SK-N-MC (cell line): ENCODE measurements at places on chromosomes 6 and 20.

DNA sequence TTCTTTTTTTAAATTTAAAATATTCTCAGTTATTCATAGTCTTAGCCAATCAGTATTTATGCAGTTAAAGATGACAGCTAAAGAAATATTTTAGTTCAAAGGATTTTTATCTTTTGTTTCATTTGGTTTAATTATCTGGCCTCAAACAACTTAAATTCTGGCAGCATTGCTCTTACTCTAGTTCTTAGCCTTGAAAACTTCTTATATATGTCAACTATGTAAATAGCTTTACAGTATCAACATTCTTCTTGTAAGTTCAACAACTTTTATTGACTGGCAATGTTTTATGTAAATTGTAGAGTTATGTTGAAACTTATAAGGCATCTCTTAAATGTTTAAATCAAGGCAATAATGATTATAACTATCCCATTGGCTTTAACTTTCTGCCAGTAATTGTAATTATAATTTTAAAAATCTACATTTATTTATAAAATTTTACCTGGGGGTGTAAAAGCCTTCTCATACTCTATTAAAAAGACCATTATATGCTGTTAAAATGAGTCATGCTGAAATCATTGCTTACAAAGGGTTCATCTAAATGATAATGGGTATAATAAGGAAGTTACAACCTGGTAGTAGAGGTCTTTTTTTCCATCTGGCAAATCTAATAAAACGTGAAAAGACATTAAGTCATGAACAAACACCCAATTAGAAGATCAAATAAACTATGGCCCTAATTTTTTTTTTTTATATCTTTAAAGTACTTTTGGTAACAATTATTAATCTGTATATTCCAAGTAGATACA lies 45.8 kb upstream of the FAM184A start:
- DNase-seq: no peak

GRCh38 chr6:146990821-146991798 lies 213.1 kb upstream of the STXBP5 start:
- no peak for DNase-seq

GRCh38 chr6:18023891-18024290 lies 36.5 kb upstream of the KIF13A start:
- DNase-seq: no peak

GRCh38 chr6:129989396-129989795 lies 29.0 kb upstream of the L3MBTL3 start:
- DNase-seq: no peak

- no peak for DNase-seq
Measured at GRCh38 chr6:152022303-152022702, 214.8 kb downstream of the ESR1 start.

DNA sequence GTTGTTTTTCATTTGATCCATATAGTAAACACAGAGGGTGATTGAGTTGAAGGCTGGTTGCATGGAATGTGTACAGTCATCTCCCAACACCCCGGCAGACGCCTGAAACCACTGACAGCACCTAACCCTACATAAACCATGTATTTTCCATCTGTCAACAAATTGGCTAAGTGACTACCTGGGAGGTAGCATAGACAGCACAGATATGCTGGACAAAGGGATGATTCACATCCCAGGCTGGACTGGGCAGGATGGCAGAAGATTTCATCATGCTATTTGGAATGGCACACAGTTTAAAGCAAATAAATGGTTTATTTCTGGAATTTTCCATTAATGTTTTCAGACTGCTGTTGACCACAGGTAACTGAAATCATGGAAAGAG lies 4.4 kb upstream of the VIP start:
- DNase-seq: no peak

DNA sequence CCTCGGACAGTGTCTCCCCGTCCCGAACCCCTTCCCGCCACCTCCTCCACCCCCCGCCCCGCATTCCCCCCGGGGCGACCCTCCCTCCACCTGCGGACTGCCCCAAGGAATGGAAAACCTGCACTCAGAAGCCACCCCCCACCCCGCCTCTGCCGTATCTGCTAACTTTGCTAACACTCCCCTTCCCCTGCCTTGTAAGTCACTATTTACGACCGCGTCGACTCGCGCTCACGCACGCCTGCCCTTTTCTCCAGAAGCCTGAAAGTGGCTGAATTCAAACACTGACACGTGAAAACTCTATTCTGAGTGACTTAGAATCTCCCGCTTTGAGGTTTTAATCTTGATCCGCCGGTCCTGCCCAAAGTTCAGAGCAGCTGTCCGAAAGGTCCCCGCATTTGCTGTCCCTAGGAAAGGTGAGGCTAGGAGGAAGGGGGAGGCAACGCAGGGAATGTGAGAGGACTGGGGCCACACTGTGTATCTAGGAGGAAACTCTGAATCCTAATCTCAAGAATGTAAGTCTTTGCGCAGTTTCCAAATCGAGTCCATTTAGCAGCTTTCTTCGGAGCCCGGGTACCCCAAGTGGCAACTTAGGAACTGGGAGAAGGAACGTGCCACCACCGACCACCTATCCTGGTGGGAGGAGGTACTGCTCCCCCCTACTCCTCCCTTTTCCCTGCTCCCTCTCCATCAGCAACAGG lies 9.3 kb upstream of the POU3F2 start:
- no peak for DNase-seq

DNA sequence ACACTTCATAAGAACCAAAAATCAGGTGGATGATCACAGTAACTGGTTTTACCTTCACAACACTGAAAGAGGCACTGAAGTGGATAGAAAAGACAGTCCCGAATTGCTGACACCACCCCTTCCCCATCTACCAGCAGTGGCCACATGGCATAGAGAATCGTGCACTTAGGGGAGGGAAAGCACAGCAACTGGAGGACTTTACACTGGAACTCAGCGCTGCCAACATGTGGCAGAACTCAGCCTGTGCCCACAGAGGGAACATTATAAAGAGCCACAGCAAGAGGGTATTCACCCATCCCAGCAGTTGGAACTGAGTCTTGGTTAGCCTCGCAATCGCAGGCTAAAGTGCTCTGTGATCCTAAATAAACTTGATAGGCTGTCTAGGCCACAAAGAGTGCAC lies 6.5 kb upstream of the KIAA1586 start:
- no peak for DNase-seq

GRCh38 chr6:169960003-169960344 lies 208.6 kb downstream of the ERMARD start:
- DNase-seq: no peak

- DNase-seq: no peak
Measured at GRCh38 chr20:48656661-48657211, 171.1 kb downstream of the PREX1 start.

DNA sequence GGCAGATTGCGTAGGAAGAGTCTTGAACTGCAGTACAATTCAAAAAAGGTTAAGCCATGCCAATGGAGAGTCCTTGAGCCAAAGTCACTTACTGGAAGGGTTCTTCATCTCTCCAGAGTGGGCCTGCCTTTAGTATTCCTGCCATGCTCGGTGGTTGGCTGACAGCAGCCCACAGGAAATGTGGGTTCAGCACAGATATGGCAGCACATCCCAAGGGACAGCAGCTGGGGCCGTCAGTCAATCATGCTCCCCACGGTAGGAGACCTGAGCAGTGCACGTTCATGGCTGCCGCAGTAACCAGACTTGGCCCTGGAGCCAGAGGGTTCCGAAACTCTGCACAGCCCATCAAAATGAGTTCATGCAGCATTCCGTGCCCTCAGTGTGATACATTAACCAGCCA lies 63.6 kb upstream of the SIRPA start:
- DNase-seq: no peak

DNA sequence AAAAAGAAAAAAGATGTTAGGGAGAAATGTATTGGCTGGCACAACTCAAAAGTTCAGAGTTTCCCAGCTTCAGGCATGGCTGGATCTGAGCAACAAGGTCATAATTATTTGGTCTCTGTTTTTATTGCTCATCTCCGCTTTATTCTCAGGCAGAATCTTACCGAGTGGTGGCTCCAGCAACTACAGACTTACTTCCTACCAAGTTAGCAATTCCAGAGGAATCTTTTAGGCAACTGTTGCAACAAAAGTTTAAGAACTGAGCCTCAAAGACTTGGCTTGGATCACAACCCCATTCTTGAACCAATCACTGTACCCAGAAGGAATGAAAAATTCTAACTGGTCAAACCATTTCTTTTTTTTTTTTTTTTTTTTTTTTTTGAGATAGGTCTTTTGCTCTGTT lies 35.5 kb upstream of the NCOA3 start:
- no peak for DNase-seq

GRCh38 chr6:147177286-147177685 lies 26.9 kb upstream of the STXBP5 start:
- DNase-seq: no peak

DNA sequence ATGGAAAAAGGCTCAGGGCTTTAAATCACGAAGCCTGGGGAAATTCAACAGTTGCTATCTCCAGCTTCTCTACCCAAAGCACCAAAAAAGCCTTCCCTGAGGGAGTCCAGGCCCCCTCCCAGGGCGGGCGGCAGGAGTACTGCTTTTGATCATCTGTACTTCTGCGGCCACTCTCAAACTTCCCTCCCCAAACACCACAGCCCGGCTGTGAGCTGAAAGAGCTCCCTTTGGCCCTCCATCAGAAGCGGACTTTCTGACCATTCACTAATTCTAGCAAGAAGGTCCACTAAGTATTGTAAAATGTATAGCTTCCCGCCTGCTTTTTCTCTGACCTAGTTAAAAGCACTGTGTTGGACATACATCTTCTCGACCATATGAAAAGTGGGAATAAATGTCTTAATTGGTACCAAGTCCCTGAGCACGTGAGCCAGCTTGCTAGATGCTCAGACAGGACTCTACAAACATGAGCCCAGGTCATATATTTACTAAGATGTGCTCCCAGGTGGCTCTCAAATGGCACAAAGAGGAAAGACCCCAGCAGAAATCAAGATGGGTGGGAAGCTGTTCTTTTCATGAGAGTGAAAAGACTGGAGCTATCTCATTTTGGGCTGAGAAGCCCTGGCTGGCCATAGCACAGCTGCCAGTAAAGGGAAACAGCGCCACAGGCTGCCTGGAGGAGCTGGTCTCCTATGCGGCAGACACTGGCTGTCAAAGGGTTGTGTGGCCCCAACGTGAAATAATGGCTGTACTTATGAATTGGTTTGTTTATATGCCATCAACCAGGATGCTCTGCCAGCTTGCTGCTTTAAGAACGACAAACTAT lies 58.6 kb downstream of the GFOD1 start:
- DNase-seq: no peak

- DNase-seq: no peak
Measured at GRCh38 chr6:80607811-80608391, 501.4 kb downstream of the BCKDHB start.

DNA sequence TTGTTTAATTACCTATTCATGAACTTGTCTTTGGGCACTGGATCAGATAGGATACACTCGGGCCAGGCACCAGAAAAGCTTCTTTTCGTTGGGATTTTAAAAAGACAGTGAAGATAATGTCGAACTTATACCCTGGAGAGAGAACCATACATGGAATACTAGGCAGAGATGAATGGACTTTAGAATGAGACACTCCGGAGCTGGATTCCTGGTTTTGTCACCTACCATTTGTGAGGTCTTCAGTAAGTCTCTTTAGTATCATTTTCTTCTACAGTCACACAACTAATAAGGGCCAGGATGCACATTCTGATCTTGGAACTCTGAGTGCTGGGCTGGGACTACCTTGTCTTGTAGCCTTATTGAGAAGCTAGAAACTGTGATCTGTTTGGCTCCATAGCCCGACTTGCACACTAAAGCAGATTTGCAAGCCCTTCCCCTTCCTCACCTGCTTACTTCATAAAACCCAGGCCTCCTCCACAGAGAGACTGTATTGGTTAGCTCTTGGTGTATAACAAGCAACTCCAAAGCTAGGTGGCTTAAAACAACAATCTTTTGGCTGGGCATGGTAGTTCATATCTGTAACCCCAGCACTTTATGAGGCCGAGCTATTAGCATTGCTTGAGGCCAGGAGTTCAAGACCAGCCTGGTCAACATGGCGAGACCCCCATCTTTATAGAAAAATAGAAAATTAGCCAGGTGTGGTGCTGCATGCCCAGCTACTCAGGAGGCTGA lies 7.4 kb upstream of the IFT52 start:
- DNase-seq: no peak

DNA sequence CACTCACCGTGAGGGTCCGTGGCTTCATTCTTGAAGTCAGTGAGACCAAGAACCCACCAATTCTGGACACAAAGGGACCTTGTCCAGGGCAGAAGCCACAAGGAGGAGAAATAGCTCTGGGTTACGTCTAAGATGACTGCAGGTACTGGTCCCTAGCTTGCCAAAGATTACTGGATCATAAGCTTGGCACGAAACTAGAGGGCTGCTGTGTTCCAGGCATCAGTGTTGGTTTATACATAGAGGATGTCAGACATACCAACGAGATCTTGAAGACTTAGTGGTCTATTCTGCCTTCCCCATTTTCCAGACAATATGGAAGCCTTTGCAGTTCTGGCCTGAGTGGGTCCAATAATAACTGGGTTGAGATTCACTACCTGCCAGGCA lies 175.7 kb downstream of the TBX18 start:
- DNase-seq: no peak

DNA sequence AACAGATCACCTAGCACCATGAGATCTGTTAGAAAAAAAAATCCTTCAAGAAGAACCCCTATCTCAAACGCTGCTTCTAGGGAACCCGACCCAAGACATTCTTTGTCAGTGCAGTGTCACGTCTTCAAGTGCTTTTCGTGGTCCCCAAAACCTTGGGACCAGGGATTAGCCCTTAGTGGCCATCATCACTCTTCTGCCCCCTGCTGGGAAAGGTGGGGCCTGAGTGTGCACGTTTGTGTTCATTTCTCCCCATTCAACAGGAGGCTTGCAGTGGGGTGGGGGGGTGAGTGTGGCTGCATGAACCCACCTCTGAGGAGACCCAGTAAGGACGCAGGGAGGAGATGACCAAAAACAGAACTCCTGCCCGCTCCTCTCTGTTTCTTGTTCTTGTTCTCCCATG lies 218.2 kb upstream of the RNF24 start:
- no peak for DNase-seq

DNA sequence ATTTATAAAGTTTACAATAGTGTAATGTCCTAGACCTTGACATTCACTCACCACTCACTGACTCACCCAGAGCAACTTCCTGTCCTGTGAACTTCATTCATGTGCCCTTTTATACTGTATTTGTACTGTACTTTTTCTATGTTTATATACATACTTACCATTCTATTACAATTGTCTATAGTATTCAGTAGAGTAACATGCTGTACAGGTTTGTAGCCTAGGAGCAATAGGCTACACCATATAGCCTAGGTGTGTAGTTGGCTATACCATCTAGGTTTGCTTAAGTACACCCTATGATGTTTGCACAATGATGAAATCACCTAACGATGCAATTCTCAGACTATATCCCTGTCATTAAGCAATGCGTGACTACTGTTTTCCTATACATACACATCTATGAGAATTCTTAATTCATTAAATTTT lies 17.5 kb downstream of the EDEM2 start:
- no peak for DNase-seq

DNA sequence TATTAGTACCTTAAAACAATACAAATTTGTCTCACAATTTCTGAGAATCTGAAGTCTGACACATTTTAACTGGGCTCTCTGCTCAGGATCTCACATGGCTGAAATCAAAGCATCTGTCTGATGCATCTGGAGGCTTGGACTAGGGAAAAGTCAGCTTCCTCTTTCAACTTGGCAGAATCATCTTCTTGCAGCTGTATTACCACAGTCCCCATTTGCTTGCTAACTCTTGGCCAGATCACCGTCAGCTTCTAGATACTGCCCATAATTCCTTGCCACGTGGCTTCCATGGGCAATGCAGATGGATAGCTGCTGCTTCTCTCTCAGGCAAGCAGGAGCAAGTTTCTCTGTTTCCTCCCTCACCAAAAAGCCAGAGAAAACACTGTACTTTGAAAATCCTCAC lies 1106.4 kb upstream of the CITED2 start:
- DNase-seq: no peak
